ENCODE measurements at places on chromosomes 2 and 18.
A peak's percentile ranks its signal among the peaks of the same experiment; 100 is the strongest.

- no peak for DNase-seq
Observed at GRCh38 chr2:239093952-239094351, 246.1 kb downstream of the TWIST2 start.

DNA sequence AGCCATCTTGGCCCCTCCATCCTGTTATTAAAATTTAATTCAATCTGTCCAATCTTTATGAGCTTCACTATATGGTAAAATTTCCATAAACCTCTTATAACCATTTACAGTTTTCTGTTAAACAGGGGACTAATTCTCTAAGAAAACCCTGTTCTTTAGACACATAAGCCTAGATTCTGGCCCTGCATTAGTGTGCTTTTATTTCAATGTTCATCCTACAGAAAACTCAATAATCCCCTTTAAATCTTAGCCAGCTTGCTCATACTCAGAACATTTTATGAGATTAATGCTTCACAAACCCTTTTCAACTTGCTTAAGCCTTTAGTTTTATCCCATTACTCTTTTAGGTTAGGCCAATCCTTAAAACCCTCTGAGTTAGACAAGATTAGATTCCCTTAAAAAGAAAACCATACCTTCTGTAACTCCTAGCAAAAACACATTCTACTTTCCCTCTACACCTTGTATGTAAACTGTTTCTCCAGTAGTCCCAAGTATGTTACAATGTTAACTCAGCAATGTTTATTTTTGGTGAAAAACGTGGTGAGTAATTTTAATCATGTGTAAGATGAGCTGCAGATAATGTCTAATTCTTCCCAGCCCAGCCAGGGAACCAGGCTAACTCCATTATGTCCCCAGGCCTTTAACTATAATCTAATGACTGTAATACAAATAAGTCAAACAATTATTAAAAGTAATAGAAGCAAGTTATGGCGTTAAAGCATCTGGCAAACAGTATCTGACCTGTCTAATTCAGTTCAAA, 1953.4 kb upstream of the LRRTM1 start:
- DNase-seq = no peak

DNA sequence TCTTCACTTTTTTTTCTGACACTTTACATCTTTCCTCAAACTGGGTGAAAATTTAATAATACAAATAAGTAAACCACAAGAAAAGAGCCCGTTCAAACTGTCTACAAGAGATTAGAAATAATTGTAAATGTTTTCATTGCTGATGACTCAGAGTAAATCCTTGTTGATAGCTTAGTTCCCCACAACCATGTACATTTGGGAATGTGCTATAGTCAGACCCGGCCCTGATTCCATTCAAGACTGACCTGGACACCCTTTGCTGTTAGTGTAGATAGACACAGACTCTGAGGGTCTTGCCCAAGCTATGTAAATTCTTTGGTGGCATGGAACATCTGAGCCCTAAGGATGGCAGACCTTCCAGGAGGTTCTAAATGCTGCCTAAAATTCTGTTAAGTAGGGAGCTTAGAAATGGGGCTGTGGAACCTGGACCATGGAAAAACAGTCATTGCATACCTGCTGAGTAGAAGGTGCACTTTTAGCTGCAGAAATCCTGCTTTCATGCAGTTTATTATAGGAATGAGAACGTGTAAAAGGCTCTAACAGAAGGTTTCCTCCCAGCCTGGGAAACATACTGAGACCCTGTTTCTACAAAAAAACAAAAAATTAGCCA, 3.7 kb downstream of the MALT1 start:
- DNase-seq = peak; percentile 53

DNA sequence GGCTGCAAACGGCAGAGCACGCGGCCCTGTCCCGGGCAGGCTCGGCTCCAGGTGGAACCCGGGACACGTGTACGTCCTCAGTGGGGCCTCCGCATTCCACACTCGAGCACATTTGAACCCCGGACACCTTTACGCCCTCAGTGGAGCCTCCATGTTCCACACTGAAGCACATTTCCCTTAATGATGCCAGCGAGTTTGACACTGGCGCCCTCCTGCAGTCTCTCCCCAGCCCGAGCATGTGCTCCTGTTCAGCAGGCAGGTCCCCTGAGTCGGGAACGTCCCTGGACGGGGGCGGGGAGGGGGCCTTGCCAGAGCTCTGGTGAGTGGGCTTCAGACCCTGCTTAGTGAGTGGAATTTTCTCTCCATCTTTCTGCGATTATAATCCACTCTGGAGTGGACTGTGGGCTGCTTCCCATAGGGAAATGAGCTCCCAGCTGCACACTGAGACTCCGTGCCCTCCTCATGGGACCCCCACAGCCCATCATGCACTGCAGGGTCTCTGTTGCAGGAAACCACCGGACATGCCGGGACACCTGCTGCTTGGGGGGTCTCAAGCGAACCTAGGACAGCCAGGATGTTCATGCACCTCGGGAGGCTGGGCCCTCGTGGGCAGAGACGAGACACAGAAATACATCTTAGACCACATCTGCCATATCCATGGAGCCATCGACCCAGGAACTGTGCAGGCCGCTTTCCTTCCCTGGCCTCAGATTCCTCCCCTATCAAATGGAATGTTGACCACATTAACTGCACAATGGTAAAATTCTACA, 70.3 kb upstream of the SNTG2 start:
- DNase-seq = no peak

GRCh38 chr18:50330176-50330575, 42.7 kb upstream of the CXXC1 start:
- no peak for DNase-seq

DNA sequence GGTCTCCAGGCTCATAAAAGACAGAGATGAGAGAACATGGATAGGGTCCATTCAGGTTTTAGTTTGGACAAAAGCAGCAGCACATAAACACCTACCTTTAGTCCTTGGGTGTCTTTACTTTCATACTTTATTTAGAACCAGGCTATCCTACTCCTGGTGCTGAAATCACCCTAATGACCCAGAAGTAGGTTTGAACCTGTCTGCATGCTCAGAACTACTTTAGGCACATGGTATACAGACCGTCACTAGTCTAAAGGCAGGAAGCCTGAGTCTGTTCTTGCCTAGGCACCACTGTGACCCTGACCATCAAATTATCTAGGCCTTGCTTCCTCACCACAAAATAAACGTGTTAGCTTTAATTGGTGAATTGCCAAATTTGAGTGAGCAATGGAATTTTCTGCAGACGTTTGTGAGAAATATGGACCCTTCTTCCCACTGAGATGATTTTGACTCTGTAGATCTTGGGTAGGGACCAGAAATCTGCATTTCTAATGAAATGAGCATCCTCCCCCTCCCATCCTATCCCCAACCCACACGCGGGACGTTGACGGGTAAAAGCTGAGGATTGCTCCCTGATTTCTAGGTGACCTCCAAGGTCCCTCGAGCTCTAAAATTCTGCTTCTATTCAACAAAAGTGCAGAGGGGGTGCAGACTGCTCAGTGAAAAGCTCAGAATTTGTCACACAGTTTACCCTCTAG, 75.1 kb downstream of the PLEKHM3 start:
- no peak for DNase-seq

DNA sequence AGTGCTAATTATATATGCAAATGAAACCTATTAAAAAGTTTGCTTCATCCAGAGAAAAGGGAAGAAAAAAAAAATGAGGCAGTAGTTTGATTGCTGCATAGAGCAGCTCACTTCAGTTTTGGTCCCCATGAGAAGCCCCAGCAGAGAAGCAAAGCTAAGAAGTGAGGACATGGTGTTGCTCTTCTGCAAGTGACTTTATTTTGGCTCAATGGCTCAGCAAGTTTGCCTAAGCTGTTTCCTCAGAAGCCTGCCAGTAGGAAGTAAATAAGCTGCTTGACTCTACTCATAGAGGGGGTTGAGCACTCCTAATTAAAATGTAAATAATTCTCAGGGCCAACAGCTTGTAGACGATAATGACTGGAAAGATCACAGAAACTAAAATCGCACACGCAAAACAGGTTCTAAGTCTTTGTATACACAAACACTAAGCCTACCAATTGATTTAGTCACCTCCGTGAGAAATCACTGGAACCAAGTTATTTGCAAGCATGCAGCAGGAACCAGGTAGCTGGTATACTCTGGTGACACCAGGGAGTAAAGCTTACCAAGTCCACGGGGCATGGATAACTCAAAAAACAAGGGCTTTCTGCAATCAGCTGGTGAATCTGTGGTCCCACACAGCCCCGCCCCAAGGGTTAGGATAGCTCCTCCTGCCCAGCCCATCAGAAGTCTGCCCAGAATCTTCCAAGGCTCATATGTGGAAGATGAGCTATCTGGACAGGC, 39.7 kb upstream of the NABP1 start:
- DNase-seq = peak; percentile 19

- DNase-seq = peak; percentile 90
Observed at GRCh38 chr2:219469186-219469724, 29.4 kb upstream of the GMPPA start.

GRCh38 chr18:42080340-42080739, 125.3 kb downstream of the PIK3C3 start:
- no peak for DNase-seq

DNA sequence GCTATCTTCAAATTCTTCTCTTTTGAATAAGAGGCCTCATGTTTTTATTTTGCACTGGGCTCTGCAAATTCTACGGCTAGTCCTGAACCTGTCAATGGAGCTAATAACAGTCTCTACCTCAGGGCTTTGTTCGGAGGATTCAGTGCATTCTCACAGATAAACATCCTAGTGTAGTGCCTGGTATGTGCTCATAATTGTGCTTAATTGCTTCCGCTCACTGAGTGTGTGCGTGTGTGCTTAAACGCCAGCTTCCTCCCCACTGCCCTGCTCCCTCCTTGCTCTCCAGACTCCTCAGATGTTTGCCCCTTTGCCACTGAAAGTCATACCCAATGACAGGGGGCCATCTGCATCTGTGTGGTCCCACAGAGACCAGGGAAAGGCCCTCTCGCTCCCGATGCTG, 6.7 kb downstream of the GYPC start:
- no peak for DNase-seq

GRCh38 chr2:65586516-65586915, 154.1 kb upstream of the SPRED2 start:
- no peak for DNase-seq

- DNase-seq = no peak
Observed at GRCh38 chr18:69383186-69383585, 17.5 kb upstream of the DOK6 start.

DNA sequence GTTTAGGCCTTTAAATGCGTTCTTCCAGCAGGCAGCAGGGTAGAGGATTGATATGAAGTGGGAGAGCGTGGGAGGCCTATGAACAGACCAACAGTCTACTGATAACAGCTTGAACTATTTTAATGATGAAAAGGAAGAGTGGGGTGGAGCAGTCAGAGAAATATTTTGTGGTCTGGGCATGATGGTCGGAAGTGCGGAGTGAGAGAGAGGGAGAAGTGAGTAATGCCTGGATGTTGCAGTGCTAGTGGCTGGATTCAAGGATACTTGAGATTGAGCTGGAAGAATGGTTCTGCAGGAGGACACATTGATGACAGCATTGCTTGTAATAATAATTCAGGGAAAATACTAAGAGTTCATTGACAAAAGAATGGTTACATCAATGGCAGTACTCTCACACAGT, 151.0 kb upstream of the DAPL1 start:
- peak; percentile 88 for DNase-seq

DNA sequence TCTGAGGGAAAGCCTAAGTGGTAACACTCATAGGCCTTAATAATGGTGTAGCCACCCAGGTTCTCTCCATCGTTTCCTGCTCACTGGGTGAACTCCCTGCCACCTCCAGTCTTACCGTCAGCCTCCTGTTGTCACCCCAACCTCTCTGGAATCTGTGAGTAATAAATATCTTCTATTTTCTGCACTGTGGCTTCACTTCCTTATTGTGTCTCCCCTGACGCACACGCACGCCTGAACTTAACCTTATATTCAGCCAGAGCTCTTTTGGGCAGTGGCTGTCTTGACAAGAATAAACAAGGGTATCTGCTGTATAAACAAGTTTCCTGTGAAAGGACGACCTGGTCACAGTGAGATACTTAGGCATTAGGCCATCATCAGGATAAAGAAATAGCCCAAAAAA, 467.2 kb downstream of the SPAG16 start:
- no peak for DNase-seq

DNA sequence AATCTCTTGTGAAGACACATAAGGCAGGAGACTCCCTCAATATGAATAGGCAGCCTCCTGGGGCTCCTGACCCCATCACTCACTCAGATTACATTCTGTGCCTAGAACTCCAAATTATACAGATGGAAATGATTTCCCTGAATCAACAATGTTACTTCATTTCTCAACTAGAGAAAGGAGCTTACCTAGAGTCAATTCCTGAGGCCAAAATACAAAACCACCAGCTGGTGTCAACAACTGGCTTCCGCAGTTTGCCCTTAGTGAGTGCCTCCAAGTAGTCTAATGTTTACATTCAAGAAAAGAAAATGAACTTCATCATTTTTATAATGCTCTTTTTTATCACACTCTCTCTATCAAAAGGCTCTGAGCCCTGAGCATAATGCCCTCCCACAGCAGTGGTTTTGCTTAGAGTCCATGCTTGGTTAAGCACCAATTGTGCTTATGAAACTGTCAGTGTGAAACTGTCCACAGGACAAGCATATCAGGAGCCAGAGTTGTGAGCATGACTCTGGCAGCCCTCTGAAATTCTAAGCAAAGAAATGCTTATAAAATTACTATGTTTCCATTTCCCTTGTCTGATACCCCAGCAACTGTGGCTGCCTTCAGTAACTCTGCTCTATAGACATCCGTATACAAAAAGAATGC, 305.7 kb upstream of the PKDCC start:
- no peak for DNase-seq

DNA sequence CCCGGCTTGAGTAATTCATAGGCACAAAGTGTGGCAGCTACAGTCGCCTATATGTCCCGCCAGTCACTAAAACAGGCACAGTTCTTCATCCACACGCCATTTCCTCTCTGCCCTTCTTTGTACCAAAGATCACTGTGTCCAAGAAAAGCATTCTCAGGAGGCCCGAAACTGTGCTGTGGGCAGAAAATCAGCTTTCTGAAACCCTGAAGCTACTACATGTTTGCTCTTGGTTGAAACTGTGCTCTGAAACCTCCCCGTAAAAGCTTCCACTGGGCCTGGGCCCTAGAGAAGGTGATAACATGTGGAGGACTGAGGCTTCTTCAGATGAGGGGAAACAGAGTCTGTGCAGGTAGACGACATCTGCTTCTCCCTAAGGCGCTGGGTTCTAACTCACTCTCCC, 75.6 kb upstream of the ID2 start:
- no peak for DNase-seq

Data from EL (cell line).